ENCODE measurements at places on chromosomes 4 and X.

- DNase-seq, result no peak
These were observed 245.3 kb upstream of the PITX2 start for GRCh38 chr4:110867981-110868720.

- DNase-seq, result no peak
These were observed 506.9 kb upstream of the PCDH10 start for GRCh38 chr4:132642016-132642817.

GRCh38 chrX:44006081-44006480, 32.9 kb upstream of the NDP start:
- DNase-seq, result no peak

DNA sequence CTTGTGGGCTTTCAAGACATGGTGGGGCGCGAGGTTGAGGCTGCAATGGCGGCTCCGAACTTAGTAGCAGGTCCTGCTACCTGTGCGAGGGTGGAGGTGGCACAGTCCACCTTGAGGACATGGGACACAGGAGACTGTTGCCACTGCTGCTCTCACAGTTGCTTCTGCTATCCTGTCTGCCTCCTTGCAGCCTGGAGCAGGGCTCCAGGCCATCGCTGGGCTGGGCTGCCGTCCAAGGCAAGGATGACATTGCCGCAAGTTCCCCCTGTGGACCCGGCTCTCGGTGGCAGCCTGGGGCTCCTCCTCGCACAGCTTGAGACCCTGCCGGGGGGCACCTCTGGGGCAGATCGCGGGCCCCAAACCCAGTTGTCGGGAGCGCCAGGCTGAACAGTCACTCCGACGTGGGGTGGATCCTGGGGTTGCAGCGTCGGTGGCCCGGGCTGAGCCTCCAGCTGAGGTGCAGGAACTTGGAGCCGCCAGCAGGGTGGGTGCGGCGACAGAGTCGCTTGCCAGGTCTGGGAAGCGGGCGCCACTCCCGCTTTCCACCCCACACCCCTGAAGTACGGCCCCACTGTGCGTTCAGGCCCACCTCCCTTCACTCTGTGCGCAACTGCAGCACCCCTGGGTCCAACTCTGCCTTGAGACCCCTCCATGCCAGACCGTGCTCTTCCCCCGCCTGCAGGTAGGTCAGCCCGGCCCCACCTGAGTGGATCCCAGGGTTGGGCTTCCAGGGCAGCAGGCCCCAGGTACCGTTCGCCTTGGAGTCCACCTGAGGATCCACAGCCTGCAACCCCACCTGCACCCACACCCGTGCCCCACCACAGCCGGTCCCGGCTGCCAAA, 192.7 kb upstream of the NUDT6 start:
- DNase-seq, result no peak

- DNase-seq, result no peak
These were observed 147.6 kb upstream of the TBC1D9 start for GRCh38 chr4:140903522-140904475.

- peak; percentile 17 for DNase-seq
These were observed 138.6 kb downstream of the AFF1 start for GRCh38 chr4:87073199-87074120.

DNA sequence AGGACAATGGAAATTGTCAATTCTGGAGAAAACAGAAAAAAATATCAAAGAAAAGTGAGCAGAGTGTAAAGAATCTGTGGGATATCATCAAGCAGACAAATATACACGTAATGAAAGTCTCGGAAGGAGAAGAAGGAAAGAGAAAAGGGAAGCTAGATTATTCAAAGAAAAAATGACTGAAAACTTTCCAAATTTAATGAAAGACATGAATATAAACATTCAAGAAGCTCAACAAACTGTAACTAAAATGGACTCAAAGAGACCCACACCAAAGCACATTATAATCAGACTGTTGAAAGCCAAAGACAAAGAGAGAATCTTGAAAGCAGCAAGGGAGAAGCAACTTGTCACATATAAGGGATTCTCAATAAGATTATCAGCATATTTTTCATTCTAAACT, 28.3 kb downstream of the PARM1 start:
- DNase-seq, result no peak

- no peak for DNase-seq
These were observed 201.7 kb downstream of the SPRY1 start for GRCh38 chr4:123598331-123598730.

DNA sequence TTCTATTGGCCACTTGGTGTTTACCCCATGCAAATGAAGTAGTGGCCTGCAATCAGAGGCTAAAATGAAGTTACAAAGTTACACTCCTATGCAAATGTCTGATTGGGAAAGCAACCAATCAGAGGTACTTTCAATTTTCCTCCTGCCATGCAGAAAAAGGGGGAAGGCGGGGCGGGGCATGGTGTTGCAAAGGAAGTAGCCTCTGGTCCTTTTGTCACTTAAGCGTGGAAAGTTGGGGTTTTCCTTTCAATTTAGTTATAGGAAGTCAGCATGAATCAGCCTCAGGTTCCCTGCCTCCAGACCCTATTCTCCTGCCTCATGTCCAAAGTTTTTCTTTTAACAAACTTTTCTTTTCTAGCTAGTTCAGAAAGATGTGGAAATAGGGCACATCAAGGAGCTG, 69.3 kb downstream of the GPC4 start:
- DNase-seq, result no peak

DNA sequence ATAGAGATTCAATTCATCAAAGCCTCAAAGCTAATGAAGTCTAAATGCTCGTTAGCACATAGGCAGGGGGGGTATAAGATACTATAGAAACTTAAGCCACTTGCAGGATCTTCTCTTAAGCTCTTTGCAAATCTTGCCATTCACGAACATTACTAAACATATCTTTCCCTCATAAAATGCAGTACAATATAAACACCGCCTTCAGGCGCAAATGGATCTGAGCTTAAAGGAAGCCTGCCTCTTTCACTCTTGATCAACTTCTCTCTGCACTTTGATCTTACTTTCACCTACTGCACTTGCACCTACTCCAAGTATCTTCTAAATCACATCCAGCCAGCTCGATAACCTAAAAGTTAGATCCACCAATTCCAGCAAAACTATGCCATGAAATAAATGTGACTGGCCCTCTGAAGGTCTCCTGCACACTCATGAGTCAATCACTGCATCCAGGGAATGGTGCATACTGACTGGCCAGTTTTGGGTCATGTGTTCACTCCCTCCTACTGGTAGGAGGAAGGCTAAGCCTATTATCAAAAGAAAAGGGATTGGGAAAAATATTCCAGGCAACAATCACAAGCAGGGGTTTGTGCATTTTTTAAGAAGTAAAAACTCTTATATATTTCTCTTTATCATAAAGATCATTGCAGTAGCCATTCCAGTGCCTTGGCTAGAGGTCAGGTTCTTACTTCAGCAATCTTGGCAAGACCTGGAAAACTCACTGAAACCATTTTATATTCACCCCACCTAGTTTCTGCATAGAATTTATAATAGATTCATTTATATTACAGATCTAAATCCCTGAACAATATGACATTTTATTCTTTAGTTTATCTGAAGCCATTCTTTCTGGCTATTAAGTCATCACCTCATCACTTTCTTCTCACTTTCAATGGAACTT, 222.0 kb downstream of the PPP3CA start:
- DNase-seq, result no peak

- no peak for DNase-seq
These were observed 84.2 kb downstream of the CAMK2D start for GRCh38 chr4:113677325-113677724.

DNA sequence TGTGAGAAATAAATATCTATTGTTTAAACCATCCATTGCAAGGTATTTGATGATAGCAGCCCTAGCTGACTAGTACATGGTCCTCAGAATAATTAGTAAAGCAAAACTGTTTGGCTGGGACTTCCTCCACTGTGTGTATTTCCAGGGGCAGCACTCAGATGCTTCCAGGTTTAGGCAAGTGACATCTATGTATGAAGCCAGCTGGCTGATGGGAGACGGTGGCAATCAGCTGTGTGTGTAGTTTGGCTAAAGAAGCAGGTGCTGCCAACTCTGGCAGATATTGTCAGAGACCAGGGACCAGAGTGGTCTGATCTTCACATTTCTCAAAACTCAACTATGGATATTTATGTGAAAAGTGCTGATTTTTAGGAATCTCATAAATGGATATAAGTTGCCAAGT, 19.1 kb downstream of the HS3ST1 start:
- DNase-seq, result no peak

DNA sequence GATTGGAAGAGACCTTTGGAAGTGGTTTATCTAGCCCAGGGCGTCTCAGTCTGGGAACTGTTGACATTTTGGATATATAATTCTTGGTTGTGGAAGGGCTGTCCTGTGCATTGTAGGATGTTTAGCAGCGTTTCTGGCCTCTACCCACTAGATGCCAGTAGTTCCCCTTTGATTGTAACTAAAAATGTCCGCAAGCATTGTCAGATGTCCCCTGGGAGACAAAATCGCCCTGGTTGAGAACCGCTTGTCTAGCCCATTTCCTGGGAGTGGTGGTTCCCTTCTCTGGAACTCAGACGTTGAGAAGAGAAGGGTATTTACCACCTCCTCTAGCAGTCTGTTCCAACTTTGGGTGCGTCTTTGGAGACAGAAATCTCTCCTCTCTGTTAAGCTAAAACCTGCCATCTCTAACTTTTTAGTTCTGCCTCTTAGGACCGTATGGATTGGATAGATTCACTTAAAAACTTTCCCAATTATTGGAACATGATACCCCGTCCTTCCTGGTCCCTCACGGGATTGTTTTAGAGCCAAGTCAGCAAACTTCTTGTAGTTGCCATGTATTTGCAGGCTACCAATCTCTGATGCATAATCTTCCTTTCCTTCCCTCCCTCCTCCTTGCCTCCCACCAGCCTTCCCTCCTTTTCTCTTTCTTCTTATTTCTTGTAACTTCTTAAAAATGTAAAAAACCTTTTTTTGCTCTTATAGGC, 13.9 kb downstream of the TMEM165 start:
- no peak for DNase-seq

GRCh38 chr4:185810746-185811508, 1.1 kb downstream of the SORBS2 start:
- DNase-seq, result no peak

DNA sequence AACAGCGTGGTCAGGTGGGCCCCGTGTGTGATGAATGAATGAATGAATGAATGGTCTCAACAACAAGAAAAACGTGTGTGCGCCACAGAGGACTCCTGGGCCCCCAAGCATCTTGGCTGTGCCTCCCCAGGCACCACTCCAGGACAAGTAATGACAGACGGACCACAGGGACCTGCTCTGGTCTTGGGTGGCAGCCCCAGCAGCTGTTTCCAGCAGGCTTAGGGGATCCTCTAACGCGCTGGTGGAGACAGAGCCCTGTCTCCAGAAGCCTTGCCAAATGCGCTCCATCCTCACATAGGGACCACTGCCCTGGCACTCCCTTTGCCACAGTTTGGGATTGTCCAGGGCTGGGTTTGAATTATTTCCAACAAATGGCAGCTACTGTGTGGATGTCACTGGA, 39.1 kb downstream of the PSAPL1 start:
- DNase-seq, result no peak

DNA sequence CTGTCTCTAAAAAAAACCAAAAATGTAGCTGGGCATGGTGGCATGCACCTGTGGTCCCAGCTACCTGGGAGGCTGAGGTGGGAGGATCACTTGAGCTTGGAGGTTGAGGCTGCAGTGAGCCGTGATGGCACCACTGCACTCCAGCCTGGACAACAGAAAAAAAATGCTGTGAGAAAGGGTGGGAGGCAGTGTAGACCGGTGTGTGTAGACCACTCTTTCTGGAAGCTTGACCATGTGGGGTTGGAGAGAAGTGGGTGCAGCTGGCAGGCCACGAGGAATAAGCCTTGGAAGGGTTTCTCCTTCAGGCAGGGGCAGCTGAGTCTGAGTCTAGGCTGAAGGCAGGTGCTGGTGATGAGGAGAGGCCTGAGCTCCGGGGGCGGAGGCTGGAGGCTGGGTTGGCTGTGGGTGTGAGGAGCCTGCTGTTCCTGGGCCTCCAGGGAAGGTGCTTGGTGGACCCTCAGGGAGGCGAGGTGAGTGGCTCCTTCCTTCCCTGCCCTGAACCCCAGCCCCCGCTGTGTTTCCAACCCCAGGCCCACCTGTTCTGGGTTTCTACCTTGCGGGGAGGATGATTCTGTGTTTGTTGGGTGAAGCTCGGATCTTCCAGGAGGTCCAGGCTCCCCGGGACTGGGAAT, 9.3 kb upstream of the TBC1D14 start:
- no peak for DNase-seq

GRCh38 chr4:113288257-113288656, 238.8 kb downstream of the ANK2 start:
- DNase-seq, result no peak

DNA sequence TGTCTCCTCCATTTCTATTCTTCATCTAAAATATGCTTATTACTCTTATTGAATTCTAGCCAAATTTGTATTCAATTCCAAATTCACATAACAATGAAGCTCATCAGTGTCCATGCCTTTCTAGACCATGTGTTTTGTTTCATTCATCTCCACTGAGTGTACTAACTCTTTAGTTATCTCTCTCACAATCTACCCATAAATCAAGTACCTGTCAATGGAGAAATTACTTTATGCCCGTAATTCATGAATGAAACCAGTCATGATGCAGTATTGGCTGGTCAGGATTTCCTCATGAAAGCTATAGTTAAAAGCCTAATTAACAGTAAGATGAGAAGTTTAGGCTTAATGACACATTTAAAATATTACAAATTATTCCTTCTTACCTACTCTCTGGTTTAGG, 12.2 kb upstream of the TMPRSS11F start:
- no peak for DNase-seq

- DNase-seq, result no peak
These were observed 16.3 kb downstream of the PDS5A start for GRCh38 chr4:39961311-39961877.

DNA sequence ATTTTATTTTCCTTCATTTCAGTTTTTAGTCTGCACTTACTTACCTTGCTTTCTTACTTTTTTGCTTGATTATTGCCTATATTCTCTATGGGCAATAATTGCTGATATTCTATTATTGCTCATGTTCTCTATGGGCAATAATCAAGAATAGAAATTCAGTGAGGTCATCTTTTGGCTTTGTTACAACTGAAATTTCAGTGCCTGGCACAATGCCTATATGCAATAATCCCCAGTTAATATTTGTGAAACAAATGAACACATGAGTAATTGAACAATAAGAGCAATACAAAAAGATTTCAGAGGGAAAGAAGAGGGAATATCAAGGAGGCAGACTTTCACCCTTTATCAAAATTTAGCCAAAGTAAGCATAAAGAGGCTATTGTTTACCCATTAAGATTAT, 48.6 kb upstream of the ARSJ start:
- no peak for DNase-seq

DNA sequence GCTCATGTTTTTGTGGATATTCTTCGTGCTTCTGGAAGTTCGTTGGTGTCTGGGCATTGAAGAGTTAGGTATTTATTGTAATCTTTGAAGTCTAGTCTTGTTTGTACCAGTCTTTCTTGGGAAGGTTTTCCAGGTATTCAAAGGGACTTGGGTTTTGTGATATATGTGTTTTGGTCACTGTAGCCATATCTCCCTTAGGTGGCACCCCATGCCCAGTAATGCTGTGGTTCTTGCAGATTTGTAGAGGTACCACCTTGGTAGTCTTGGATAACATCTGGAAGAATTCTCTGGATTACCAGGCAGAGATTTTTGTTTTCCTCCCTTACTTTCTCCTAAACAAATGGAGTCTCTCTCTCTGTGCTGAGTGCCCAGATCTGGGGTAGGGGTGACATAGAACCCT, 184.1 kb downstream of the TEX13C start:
- DNase-seq, result no peak

- no peak for DNase-seq
These were observed 167.0 kb upstream of the CASK start for GRCh38 chrX:42090395-42090794.

GRCh38 chrX:7568597-7568996, 274.4 kb upstream of the VCX start:
- no peak for DNase-seq
